Stimulated activated CD8-positive, alpha-beta memory T cell treated with anti-CD3 and anti-CD28 coated beads, Interleukin-4, amount 100 ng/mL, for 1 hour (primary cell): ENCODE measurements at places on chromosomes 13 and 19.

DNA sequence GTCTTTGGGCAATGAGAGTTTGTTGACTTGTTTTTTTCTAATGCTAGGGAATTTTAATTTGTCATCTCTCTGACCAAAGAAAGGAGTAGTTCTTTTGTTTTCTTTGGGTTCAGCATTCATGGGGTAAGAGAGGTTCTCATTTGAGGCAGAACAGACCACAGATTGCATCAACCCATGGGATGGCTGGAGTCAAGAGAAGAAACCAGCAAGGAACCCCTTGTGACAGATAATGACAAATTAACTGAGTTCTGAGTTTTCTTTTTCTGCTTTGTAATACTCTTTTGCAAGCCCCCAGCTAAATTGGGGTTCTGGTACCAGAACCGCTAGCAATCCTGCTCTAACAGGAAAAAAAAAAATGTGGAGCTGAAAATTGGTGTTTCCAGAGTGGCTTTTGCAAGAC, 864.1 kb downstream of the DIAPH3 start:
- no peak for DNase-seq

DNA sequence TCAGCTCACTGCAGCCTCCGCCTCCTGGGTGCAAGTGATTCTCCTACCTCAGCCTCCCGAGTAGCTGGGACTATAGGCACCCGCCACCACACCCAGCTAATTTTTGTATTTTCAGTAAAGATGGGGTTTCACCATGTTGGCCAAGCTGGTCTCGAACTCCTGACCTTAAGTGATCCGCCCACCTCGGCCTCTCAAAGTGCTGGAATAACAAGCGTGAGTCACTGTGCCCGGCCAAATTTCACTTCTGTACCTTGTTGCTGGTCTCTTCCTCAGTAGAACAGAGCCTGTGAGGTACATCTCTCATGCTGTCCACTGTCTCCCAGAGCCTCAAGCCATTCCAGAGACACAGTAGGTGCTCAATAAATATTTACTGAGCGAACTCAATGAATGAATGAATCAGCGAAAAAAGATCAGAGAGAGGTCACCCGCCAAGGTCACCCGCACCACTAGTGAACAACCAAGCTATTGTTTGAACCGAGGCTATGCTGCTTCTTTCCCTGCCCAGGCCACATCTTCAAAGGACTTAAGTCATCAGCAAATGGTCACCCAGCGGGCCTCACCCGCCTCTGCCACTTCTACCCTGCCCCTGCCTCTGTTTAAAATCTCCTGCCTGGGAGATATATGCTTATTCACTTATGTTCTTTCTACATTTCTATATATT, 9.3 kb downstream of the TMEM143 start:
- DNase-seq, result no peak

DNA sequence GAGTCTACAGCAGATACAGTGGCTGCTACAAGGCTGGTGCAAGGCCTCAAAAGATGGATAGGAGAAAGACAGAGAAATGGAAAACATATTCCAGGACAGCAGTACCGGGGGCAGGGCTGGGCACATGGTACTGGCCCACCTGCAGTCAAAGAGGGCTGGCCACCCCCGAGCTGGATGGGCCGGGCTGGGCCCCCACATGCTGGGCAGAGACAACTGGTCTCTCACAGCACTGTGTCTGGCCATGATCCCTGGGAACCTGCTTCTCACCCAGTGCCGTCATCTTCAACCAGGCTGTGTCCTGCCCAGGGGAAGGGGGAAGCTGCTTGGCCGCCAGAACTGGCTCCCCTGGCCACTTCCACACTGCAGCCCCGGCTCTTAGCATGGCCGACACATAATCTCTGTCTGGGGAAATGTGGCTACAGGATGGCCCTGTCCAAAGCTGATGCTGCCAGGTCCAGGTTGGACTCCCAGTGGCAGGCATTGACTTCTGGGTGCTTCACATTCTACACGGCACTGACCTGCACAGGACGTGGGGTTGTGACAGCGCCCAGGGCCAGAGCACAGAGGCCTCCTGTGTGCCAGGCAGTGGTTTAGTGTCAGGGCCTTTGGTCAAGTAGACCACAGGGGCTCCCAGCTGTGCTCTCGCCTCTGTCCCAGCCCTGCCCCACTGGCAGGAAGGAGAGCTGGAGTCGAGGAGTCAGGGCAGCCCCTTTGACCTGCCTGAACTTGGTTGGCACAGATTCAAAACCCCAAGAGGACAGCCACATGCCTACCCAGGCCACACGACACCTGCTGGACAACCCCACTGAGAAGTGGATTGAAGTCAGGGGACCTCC, 21.7 kb downstream of the PEPD start:
- DNase-seq, result no peak

DNA sequence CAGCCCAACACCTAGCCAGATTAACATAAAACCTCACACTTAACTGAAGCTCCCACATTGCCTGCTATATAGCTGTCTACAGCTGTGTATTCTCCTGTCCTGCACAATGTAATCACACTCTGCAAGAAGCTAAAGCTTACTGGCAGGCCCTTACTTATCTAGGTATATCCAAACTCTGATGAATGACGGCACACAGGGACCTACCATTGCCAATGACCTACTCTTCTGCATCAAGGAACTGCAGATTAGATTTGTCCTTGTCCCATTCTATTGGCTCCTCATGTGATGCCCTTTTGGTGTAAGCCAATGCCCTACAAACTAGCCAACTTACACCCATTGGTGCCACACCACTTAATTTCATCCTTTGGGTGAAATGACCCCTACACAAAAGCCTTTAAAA, 26.4 kb downstream of the ZNF45 start:
- no peak for DNase-seq

DNA sequence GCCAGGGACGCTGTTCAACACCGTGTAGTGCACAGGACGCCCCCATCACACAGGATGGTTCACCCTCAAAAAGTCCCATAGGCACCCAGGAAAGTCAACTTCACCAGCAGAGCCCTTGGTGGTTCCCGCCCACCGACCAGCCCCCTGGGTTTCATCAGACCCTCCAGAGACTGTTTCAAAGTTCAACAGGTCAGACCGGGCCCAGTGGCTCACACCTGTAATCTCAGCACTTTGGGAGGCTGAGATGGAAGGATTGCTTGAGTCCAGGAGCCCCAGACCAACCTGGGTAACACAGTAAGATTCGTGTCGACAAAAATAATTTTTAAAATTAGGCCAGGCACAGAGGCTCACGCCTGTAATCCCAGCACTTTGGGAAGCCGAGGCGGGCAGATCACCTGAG, 61.0 kb downstream of the MYO9B start:
- DNase-seq, result no peak

DNA sequence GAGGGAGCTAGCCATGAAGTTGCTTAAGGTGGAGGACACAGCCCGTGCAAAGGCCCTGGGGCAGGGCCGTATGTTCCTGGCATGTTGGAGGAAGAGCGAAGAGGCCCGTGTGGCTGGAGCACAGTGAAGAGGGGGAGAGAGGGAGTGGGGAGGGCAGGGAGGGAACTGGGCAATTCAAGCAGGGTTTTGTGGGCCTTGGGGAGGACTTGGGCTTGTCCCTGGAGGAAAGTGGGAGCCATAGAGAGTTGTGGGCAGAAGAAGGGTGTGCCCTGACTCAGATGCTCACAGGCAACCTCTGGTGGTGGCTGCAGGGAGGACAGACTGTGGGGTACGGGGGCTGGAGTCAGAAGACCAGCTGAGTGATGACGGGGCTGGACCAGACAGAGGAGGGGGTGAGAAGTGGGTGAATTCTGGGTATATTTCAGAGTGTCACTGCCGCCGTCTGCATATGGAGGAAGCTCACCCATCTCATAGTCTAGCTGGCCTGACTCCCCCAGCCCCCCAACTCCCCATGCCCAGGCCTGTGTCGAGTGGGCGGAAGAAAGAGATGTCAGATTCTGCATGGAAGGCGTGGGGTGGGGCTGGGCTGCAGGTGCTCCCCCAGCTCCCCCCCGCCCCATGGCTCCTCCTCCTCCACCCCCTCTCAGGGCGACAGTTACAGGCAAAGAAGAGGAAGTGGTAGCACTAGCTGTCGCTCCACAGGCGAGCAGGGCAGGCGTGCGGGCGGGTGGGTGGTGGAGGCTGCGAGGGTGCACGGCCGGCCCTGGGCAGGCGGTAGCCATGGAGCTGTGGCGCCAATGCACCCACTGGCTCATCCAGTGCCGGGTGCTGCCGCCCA, at the start of gene VAV1:
Gene VAV1 (plus strand): TSS at position 681 of the 838 bp plus-strand sequence. CDS start 100 bp downstream, at position 781.
- peak; percentile 60 for DNase-seq

DNA sequence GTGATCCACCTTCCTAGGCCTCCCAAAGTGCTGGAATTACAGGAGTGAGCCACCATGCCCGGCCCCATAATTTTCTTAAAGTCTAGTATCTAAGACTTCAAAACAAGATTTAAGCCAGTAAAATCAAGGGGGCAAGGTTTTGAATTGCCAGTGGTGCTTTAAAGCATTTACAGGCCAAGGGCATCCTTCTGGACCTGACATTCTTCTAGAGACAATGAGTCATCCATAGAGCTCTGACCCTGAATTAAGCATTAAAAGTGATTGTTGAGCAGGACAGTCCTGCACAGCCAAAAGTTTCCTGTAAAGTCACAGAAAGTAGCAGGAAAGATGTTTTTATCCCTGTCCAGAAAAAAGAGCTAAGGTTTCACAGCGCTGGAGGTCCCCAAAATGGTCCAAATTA, 50.9 kb upstream of the ATP12A start:
- no peak for DNase-seq

DNA sequence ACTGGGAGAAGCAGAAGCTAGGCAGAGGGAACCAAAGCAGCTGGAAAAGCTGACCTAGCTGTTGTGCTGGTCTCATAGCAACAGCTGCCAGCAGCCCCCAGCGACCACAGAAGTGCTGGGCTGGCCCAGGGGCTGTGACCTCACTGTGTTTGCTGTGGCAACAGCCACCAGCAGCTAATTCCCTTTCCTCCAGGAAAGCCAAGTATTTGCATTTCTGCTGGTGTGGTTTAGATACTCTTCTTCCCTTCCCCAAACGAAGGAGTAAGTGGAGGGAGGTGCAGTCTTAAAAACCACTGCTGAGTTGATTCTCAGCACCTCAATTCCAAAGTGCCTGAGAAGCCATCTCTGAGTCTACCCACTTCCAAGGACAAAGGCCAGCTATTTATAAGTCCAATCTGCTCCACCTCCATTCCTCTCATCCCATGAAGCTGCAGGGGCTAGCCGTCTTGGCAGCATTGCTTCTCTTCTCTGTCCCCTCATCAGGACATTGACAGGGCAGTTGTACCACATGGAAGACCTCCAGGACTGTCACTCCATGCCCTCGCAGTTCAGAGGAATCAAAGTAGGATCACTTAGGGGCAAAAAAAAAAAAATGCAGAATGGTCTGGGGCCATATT, 11.5 kb upstream of the CCDC97 start:
- no peak for DNase-seq

- DNase-seq, result no peak
Measured at GRCh38 chr19:58563034-58563573, 4.7 kb upstream of the UBE2M start.

DNA sequence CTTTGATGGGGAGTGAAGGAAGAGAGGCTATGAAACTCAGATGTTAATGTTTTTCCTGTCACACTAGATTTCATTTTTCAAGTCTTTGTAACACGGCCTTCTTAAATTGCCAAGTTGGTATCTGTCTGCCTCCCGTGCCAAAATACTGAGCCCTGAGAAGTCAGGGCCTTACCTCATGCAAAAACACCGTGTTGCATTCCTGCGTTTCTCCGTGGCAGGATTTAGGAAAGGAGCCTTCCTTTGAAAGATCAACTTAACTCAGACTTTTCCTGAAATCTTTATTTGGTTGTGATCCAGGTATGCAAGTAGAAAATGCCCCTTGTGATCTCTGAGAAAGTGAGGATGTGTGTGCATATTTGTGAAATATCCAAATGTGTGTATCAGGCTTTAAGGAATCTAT, 1291.0 kb upstream of the SLC10A2 start:
- no peak for DNase-seq

DNA sequence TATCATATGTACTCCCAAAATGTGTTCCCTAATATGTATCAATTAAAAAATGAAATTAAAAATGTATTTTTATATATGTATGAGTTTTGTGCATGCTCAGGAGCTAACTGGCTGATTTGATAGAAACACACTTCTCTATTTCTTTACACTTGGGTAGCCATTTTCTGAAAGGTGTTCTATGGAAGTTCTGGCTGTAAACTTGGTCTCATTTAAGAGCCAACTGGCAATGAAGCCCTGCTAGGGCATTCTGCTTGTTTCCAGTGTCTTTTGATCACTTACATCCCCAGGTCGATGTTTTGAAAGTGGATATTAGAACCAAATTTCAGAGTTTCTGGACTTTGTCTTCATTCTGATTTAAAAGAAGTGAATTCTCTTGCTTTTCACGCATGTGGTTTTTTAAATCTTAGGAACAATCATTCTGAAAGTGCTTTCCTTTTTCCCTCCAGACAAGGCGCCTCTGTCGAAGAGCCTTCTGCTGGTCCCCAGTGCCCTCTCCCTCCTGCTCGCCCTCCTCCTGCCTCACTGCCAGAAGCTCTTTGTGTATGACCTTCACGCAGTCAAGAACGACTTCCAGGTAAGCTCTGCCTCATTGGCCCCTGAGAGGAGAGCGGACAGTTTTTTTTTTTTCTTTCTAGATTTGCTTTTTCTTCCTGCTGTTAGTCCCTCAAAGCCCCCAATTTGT, 20.1 kb downstream of the GPR18 start:
- DNase-seq, result no peak

DNA sequence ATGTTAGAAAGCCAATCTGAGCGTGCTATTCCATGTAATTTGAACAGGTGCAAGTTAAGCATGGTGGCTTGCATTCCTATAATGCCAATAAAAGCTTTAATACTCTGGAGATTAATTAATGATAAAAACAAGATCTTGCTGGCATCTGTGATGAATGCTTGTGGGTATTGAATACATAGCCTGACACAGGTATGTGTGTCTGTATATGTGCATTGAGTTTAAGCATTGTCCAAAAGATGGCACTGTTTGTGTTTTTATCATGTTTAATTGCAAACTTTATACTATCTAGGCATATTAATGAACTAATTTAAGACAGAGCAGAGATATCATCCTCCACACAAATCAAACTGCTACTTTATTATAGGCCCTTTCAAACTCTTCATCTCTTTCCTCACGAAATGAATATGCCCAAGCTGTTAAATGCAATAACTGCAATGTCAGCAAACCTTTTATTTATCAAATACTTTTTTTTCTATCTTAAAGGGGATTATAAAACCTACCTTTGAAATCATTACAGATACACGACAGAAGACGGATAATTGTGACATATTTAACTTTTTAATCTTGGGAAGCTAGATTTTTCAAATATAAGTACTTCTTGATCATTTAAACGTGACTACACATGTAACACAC, 86.5 kb downstream of the TNFSF11 start:
- no peak for DNase-seq

DNA sequence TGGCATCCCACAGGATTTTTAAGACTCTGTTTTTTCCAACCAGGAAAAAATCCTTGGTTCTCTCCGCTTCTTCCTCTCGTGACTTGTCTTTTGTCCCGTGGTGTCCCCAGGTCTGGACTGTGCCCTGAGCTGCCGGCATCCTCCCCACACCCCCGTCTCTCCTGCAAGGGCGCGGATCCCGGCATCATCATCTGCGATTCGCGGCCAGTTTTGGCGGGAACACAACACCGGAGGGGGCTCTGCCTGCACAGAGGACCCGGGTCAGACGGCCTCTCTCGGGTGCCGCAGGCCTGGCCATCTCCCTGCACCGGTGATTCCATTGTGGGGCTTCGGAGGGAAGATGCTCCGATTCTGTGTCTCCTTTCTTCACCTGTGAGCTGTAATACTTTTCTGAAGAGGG, 18.8 kb upstream of the GAS6 start:
- no peak for DNase-seq

GRCh38 chr19:56917998-56918397, 77.5 kb upstream of the PEG3 start:
- no peak for DNase-seq

GRCh38 chr19:2699413-2700140, 2.9 kb downstream of the GNG7 start:
- DNase-seq, result no peak

- no peak for DNase-seq
Measured at GRCh38 chr13:86856991-86857390, 814.2 kb upstream of the SLITRK5 start.

GRCh38 chr13:31675440-31675953, 63.8 kb upstream of the RXFP2 start:
- DNase-seq, result no peak
